ENCODE measurements at places on chromosomes 3 and 15.

- no peak for DNase-seq
Observed at GRCh38 chr3:71215351-71215750, 368.2 kb downstream of the FOXP1 start.

DNA sequence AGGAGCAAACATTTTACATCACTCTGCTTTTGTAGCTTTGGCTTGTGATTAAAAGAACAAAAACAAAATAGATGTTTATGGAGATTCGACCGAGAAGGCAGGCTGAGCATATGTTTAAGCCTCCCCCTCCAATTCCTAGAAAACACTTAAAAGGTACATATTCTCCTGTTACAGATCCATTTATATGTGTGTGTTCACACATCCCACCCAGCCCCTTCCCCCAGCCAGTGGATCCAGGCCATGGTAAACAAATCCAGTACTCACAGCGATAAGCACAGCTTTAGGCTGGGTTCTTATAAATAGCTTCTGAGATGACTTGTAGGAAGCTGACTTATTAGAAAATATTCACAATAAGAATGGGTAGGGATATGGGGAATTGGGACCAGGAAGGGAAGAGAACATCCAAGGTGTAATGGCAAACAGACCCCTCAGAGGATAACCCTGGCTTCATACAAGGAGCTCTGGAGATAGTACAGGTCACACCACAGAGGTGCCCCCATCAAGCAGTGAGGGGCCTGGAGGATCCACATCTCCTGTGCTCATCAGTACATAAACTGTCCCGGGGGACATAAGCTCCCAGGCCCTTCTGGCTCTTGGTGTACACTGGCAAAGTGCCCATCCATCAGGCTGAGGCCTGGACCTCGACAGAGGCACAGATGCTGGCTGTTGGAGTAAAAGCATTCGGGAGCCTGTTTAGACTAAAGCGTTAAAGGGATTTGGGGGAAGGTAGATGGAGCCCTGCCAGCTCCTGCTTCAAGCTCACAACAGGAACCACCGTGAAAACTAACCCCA, 70.0 kb upstream of the UBE2E1 start:
- no peak for DNase-seq

DNA sequence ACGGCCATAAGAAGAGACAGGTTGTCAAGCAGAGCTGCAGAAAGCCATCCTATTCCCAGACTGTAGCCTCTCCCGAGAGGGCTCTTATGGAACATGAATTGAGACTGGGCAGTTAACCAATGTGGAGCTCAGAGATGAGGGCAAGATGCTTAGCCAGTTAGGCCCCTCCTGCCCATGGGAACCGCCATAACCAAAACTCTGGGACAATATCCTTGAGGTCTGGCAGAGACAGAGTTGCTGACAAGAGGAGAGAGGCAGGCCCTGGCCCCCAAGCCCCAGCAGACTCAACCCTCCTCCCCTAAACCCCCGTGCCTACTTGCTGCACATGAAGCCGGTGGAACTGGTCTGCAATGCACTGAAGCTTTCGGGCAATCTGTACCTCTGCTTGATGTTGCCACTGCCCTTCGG, 4.8 kb downstream of the BMF start:
- DNase-seq = no peak

DNA sequence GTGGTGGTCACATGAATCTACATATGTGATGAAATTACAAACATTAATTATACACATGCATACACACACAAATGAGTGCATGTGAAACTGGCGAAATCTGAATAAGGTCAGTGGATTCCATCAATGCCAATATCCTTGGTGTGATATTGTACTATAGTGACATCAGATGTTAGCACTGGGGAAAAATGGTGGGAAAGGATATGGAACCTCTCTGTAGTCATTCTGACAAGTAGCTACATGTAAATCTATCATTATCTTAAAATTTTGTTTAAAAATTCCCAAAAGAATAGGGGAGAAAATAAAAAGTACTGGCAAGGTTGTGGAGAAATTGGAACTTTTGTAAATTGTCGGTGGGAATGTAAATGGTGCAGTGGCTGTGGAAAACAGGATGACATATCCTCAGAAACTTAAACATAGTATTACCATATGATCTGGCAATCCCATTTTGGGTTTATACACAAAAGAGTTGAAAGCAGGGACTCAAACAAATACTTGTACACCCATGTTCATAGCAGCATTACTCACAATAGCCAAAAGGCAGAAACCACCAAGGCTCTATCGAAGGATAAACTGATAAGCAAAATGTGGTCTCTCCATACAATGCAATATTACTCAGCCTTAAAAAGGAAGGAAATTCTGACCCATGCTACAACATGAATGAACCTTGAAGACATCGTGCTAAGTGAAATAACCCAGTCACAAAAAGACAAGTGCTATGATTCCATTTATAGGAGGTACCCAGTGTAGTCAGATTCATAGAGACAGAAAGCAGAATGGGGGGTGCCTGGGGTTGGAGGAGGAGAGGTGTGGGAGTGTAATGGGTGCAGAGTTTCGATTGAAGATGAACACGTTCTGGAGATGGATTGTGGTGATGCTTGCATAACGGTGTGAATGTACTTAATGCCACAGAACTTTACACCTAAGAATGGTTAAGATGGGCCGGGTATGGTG, 25.3 kb upstream of the HRH1 start:
- DNase-seq = no peak

- peak; percentile 98 for DNase-seq
Observed at GRCh38 chr3:124558991-124559845, 171.0 kb upstream of the UMPS start.

DNA sequence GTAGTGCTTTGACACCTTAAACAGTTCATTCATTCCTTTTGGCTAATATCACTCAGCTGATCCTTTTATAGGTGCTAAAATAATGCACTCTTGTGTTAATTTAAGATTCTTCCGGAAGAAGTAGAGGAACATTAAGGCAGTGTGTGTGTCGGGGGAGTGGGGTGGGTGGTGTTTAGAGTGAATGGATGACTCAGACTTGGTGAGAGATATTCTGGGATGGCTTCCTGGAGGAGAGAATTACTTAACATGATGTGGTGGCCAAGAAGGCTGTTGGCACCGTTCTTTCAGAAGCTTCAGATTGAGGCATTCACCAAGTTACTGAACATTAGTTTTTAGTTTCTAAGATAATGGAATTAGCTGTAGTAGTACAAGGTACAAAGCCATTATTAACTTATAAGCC, 125.6 kb upstream of the ROPN1 start:
- peak; percentile 80 for DNase-seq

GRCh38 chr15:64782751-64783150, 7.4 kb upstream of the RBPMS2 start:
- no peak for DNase-seq

GRCh38 chr3:133486658-133487057, 86.8 kb downstream of the BFSP2 start:
- no peak for DNase-seq

- peak; percentile 86 for DNase-seq
Observed at GRCh38 chr15:99085413-99086326, 19.2 kb upstream of the SYNM start.

- peak; percentile 37 for DNase-seq
Observed at GRCh38 chr15:37076543-37076942, 23.8 kb downstream of the MEIS2 start.

DNA sequence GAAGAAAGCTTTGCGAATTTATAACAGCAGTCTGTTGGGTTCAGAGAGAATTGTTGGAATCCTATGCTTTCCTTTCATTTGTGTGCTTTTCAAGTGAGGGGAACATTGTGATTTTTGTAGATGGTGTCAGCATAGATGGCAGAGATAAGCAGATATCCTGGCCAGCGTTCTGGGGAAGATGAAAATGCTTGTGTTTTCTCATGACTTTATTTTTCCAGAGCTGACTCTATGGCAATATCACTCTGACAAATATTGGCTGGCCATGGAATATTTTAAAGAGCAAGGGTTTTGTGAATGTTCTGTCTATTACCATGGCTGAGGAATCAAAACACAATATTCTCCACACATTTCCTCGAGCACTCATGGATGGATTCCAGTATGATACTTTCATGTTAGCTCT, 108.8 kb downstream of the MITF start:
- no peak for DNase-seq

- DNase-seq = no peak
Observed at GRCh38 chr15:78396976-78397375, 41.0 kb upstream of the IREB2 start.

DNA sequence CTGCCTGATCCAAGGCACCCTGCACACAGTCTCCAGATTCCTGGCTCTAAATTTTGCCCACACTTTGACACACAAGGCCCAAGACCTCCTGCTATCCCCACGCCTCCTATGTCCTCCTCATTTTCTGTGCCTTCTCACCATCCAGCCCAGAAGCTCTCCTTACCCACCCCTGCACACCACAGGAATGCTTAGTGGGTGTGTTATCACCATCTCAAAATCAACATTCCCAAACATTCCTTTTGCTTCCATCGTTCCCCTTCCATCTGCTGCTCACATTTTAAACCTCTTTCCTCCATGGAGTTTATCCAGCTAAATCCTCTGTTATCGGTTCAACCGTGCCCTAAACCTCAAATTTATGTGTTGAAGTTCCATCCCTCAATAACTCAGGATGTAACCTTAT, 43.9 kb downstream of the DGKG start:
- DNase-seq = peak; percentile 66

DNA sequence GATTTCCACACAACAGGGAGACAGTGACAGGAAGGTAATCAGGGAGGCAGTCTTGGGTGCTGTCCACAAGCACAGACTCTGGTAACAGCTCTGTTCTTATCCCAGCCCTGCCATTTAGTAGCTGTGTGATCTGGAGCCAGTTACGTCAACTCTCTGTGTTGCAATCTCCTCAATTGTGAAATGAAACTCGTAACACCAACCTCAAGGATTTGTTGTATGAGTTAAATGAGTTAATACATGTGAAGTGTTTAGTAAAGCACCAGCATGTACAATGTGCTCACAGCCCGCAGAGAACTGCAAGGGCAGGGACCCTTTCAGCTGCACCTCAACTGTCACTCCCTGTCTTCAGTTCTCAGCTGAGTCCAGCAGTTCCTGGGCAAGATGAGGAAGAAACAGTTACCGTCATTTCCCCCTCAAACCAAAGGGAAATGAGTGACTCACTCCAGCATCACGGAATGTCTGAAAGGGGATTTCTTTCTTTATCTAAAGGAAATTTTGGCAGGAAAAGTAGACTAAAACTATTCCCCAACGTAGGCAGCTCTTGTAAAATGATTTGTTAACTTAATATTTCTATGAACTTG, 39.9 kb upstream of the MB21D2 start:
- peak; percentile 94 for DNase-seq

DNA sequence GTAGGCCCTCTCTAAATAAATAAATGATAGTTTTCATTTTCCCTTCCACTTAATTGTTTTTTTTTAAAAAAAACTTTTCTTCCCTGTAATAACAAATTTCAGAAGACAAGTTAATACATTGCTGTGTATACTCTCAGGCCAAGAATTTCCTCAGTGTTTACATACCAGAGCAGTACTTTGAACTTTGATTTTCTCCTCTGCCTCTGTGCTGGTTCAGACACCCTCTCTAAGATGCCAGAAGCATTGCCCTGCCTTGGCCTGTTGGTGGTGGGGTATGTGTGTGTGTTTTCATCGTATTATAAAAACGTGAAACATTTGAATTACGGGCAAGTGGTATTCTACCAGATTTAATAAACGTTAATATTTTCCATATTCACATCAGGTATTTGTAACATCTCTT, 70.1 kb downstream of the SMAD3 start:
- peak; percentile 54 for DNase-seq

- no peak for DNase-seq
Observed at GRCh38 chr15:89398896-89399237, 64.2 kb upstream of the POLG start.

GRCh38 chr3:50238549-50239026, 2.6 kb downstream of the GNAI2 start:
- DNase-seq = no peak

GRCh38 chr3:152497457-152497856, 228.7 kb downstream of the MBNL1 start:
- no peak for DNase-seq

GRCh38 chr3:105317841-105318240, 48.9 kb upstream of the ALCAM start:
- DNase-seq = no peak

DNA sequence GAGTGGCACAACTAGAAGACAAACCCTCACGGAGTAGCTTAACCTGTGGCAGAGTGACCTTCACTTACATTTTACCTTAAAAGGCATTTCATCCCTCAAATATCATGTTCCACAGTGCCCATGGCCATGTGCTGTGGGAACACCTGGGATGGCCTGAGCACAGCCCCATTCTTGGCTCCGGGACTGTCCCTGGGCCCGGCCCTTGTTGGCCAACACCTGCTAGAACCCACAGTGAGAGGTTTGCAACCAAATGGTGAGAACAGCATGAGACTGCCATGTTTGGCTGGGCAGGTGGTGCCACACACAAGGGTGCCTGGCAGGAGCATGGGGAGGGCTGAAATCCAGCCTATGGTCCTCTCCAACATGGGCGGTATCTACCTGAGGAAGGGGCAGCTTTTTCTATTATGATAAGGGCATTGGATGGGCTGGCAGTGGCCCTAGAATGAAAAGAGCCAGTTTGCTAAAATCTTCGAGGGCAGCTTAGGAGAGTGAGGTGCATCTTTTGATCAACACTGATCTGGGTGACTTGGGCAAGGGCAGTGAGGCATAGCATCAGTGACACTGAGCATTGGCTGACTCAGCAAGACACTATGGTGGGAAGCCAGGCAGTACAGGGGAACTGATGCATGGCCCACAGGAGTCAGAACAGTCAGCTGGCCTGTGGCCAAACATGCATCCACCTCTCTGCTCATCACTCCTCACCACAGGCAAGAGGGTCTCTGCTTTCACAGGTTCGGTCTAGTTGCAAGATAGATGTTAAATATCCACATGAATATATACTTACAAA, 53.9 kb downstream of the SYNM start:
- no peak for DNase-seq

DNA sequence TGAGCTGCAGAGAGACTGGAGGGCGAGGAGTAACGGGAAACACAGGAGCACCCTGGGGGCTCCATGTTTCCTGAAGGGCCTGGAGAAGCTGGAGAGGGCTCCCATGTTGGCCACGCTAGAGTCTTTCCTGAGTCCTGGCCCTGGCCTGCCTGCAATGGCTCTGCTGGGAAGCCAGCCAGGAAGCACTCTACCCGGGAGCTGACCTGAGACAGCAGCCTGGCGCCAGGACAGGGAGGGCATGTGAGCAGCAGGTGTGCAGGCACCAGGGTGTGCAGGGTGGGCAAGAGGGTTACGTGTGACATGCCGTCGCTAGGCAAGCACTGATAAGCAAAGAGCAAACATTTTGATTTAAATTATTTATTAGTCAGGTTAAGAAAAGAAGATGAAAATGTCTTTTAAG, 301.4 kb downstream of the OCA2 start:
- DNase-seq = no peak

- DNase-seq = peak; percentile 40
Observed at GRCh38 chr3:31312400-31312799, 220.3 kb upstream of the STT3B start.

DNA sequence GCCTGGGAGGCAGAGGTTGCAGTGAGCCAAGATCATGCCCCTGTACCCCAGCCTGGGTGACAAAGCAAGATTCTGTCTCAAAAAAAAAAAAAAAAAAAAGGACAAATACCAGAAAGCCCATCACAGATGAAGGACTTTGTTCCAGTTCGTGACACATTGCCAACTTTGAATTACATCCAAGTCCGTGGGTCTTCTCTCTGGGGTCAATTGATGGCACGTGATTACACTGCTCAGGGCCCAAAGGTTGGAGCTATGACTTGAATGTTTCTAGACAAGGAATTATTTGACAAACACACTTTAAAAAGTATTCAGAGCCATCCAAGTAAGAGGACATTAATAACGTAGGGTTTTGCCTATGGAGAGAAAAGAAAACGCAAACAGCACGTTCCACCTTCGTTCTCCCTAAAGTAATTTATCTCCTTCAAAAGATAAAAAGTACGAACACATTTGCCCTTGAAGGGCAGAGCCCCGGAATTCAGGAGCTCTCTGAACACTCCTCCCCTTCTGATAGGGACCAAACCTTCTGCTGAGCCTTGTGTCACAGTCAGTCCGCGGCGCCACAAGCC, 31.3 kb upstream of the ST3GAL6 start:
- no peak for DNase-seq
